Activated CD4-positive, alpha-beta T cell treated with anti-CD3 and anti-CD28 coated beads, Interleukin-2, amount 10 ng/mL, durations not matched to agents 24 days and 14 days (primary cell): ENCODE measurements at places on chromosomes 4 and X. TPM values are rescaled to one million over a fixed set of nuclear protein-coding genes. Genes with fewer than 3 reads are reported as not detected.

The HELT gene
- total RNA-seq = not detected in 2 replicates

The NFKB1 gene
- total RNA-seq = 146 and 148 TPM in 2 replicates

The F8 gene
- total RNA-seq = 3.0 and 3.7 TPM in 2 replicates

The MID1 gene
- total RNA-seq = 0.14 TPM in 1 of 2 replicates, not detected in the other

The NIPAL1 gene
- 3.6 and 3.8 TPM in 2 replicates for total RNA-seq

The BANK1 gene
- not detected in 2 replicates for total RNA-seq

The PPP1R3F gene
- 6.3 and 8.3 TPM in 2 replicates for total RNA-seq

The CDKL2 gene
- total RNA-seq = 0.36 TPM in 1 of 2 replicates, not detected in the other

The INPP4B gene
- 39.8 and 42.5 TPM in 2 replicates for total RNA-seq

The CLDN22 gene
- total RNA-seq = not detected in 2 replicates

The MSX1 gene
- total RNA-seq = not detected in 2 replicates

The SLC7A11 gene
- 1.8 and 1.9 TPM in 2 replicates for total RNA-seq

GRCh38 chr4:142243255-142243654 is 602.8 kb downstream of the INPP4B start:
- H3K4me3 ChIP-seq = no peak overlapping the region
- no peaks in the 10 kb centered on the region for H3K27me3 ChIP-seq
- H3K36me3 ChIP-seq = peaks cover 26% of the 10 kb centered on the region
- no peaks in the 10 kb centered on the region for H3K4me1 ChIP-seq
- no peak for DNase-seq

DNA sequence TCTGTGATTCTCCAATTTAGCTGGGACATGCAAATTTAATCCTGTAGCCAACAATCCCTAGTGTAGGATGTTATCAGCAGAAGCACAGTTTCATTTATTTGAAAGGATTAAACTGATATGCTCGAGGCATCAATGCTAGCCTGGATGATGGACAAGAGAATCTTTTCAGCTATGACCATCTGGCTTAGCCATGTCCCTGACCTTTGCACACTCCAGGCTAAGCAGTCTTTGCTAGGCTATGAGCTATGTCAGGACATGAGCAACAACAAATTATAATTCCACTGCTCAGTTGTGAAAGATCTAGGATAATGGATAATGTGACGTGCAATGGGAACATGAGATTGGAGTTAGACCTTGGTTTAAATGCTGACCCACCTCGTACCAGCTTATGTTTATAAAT is 32.0 kb downstream of the NPY1R start:
- H3K4me1 ChIP-seq = no peaks in the 10 kb centered on the region
- H3K36me3 ChIP-seq = no peaks in the 10 kb centered on the region
- H3K27ac ChIP-seq = no peak overlapping the region
- DNase-seq = no peak
- no peaks in the 10 kb centered on the region for H3K27me3 ChIP-seq

- DNase-seq = no peak
- peaks cover 7% of the 10 kb centered on the region for H3K36me3 ChIP-seq
- peak overlapping the region; percentile 84 for H3K4me3 ChIP-seq
- H3K27me3 ChIP-seq = no peaks in the 10 kb centered on the region
- peaks cover 6% of the 10 kb centered on the region for H3K4me1 ChIP-seq
- H3K27ac ChIP-seq = peak overlapping the region; percentile 62
These were observed 12.0 kb downstream of the ATP5ME start for GRCh38 chr4:661881-662761.

DNA sequence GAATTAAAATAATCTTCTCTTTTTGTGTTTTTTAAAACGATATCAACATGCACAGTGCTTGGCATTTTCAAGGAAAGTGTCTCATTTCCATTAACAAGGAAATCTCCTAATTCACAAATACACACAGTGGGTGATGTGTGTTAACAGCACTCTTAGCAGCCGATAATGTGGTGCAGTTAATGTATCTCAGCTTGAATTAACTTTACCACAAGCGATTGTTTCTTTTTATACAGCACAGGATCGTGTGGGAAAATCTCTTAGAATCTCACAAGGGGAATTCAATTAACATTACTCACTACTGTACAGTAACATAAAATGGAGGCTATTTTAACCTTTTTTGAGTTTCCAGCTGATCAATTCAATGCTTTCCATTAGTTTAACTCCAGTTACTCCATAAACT is 1841.9 kb downstream of the STIM2 start:
- H3K4me3 ChIP-seq = no peak overlapping the region
- DNase-seq = no peak
- no peaks in the 10 kb centered on the region for H3K36me3 ChIP-seq

DNA sequence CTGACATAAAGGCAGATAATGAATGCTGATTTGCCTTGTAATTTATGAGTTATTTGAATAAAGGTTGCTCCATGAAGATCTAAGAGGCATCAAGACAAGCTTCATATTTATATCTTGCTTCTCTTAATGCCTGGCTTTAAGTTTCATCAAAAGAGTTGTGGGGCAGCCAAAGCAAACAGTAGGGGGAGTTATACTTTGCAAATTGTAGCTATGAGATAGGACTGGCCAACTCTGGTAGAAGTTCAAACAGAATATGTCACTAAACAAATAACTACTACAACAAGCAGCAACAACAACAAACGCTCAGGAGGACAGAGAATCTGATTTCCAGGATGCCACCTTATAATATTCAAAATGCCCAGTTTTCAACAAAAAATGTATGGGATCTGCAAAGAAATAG is 69.1 kb upstream of the PLAC1 start:
- no peak overlapping the region for H3K4me3 ChIP-seq
- no peaks in the 10 kb centered on the region for H3K4me1 ChIP-seq
- H3K27me3 ChIP-seq = peaks cover 2% of the 10 kb centered on the region

- DNase-seq = no peak
- no peaks in the 10 kb centered on the region for H3K27me3 ChIP-seq
- H3K36me3 ChIP-seq = no peaks in the 10 kb centered on the region
These were observed 6.1 kb upstream of the SRPK3 start for GRCh38 chrX:153774576-153775292.

DNA sequence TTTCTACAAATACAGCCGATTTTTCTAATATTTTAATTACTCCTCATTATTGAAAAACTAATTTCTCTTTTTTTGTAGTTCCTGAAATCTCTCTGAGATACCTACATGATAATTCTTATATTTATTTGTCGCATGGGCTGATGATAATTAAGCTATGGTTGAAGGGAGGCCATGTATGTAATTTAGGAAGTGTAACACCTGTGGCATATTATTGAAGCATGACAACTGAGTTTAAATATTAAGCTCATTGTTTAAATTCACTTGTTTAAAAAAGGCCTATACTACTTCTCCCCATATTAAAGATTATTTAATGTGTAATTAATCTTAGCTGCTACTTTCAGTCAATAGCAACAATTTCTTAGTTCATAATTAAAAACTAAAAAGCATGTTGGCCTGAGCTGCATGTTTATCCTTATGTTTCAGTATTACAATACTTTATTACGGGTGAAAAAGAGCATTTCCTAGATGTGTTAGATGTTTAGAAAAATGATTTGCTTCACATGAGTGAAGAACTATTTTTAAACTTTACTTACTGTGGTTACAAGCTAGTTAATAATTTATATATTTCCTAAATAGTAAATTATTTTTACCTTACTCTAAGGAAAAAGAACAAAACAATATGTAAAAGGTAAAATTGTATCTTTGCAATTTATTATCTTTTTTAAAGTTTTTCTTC is 122.4 kb downstream of the RAP1GDS1 start:
- no peak overlapping the region for H3K4me3 ChIP-seq
- no peak for DNase-seq
- H3K4me1 ChIP-seq = peaks cover 5% of the 10 kb centered on the region
- peaks cover 13% of the 10 kb centered on the region for H3K36me3 ChIP-seq
- no peaks in the 10 kb centered on the region for H3K27me3 ChIP-seq
- H3K27ac ChIP-seq = no peak overlapping the region

GRCh38 chrX:74490247-74490646 is 69.0 kb downstream of the SLC16A2 start:
- no peaks in the 10 kb centered on the region for H3K27me3 ChIP-seq
- no peaks in the 10 kb centered on the region for H3K36me3 ChIP-seq
- no peaks in the 10 kb centered on the region for H3K4me1 ChIP-seq
- no peak overlapping the region for H3K27ac ChIP-seq
- no peak overlapping the region for H3K4me3 ChIP-seq
- DNase-seq = no peak

DNA sequence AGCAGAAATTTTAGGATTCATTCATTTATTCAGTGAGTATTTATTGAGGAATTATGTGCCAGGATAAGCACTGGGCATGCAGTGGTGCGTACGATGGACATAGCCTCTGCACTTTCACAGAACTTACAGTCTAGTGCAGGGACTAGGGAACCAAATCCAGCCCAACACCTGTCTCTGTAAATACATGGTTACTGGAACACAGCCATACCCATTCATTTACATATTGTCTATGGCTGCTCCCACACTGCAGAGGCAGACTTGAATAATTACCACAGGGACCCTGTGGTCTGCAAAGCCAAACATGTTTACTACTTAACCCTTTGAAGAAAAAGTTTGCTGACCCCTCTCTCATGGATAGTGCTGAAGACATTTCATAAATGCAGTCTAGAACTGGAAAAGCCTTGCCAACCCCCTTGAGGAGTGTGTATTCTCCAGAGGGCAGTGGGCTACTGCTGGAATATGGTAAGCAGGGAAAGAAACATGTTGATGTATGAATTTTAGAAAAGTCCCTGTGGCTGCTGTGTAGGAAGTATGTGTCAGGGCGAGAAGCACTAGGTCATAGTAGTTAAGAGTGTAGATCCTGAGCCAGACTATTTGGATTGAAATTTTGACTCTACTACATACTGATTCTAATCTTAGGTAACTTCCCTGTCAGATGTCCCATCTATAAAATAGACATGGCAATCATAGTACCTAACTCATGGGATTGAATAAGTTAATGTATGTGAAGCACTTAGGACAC is 75.5 kb downstream of the GALNT7 start:
- H3K36me3 ChIP-seq = peaks cover 2% of the 10 kb centered on the region
- no peak for DNase-seq
- H3K27me3 ChIP-seq = peaks cover 5% of the 10 kb centered on the region
- no peak overlapping the region for H3K27ac ChIP-seq
- peaks cover 15% of the 10 kb centered on the region for H3K4me1 ChIP-seq

GRCh38 chr4:110840221-110840654 is 217.4 kb upstream of the PITX2 start:
- no peaks in the 10 kb centered on the region for H3K4me1 ChIP-seq
- DNase-seq = no peak
- H3K4me3 ChIP-seq = no peak overlapping the region
- H3K27me3 ChIP-seq = no peaks in the 10 kb centered on the region

GRCh38 chr4:143667461-143667860 is 33.0 kb downstream of the FREM3 start:
- H3K27me3 ChIP-seq = no peaks in the 10 kb centered on the region
- H3K27ac ChIP-seq = no peak overlapping the region
- H3K36me3 ChIP-seq = no peaks in the 10 kb centered on the region

GRCh38 chrX:133542476-133542875 is 127.2 kb upstream of the GPC4 start:
- H3K27me3 ChIP-seq = no peaks in the 10 kb centered on the region
- no peaks in the 10 kb centered on the region for H3K4me1 ChIP-seq
- no peak for DNase-seq
- no peak overlapping the region for H3K27ac ChIP-seq

DNA sequence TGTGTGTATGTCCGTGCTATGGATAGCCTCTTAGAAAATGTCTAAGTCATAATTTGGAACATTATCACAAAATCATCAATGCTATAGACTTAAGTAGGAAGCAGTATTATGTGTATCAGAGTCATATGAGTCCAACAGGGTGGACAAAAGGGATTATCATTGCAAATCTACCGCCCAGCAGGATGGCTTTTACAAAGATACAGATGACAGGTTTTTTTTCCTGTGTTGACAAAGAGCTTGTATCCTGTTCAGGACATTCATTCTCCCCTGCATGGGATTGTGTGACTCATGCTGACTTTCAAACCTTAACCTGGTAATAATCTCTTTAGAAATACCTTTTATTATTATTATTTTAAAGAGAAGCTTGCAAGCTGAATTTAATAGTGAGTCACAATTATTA is 310.3 kb upstream of the GNPDA2 start:
- no peaks in the 10 kb centered on the region for H3K4me1 ChIP-seq
- no peaks in the 10 kb centered on the region for H3K36me3 ChIP-seq
- H3K27me3 ChIP-seq = no peaks in the 10 kb centered on the region
- DNase-seq = no peak

- peaks cover 14% of the 10 kb centered on the region for H3K36me3 ChIP-seq
- H3K27ac ChIP-seq = peak overlapping the region; percentile 74
- peak; percentile 65 for DNase-seq
- H3K27me3 ChIP-seq = no peaks in the 10 kb centered on the region
- H3K4me1 ChIP-seq = peaks cover 11% of the 10 kb centered on the region
These were observed 582 bp downstream of the NAA10 start for GRCh38 chrX:153934148-153934761.

DNA sequence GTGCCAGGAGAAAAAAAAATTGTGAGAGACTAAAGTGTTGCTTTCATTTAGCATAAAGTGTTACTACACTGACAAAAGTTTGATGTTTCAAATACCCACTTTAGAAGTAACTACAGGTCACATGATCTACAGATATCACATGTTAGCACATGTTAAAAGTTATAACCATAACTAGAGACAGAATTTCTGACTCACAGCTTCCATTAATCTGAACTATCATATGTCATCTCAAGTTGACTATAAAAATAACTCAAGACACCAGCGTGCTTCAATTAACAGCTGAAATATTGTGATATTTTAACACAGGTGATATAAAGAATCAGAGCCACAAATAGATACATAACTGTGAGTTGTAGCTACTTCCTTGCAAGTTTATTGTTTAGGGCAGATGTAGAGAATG is 591.5 kb upstream of the PITX2 start:
- H3K27ac ChIP-seq = no peak overlapping the region
- no peak for DNase-seq
- H3K27me3 ChIP-seq = no peaks in the 10 kb centered on the region
- H3K4me3 ChIP-seq = no peak overlapping the region

- peaks cover 42% of the 10 kb centered on the region for H3K27me3 ChIP-seq
- peak; percentile 53 for DNase-seq
- H3K27ac ChIP-seq = no peak overlapping the region
- H3K4me1 ChIP-seq = peaks cover 18% of the 10 kb centered on the region
- peak overlapping the region; percentile 52 for H3K4me3 ChIP-seq
These were observed 117.0 kb upstream of the TEX13C start for GRCh38 chrX:125202591-125203248.

DNA sequence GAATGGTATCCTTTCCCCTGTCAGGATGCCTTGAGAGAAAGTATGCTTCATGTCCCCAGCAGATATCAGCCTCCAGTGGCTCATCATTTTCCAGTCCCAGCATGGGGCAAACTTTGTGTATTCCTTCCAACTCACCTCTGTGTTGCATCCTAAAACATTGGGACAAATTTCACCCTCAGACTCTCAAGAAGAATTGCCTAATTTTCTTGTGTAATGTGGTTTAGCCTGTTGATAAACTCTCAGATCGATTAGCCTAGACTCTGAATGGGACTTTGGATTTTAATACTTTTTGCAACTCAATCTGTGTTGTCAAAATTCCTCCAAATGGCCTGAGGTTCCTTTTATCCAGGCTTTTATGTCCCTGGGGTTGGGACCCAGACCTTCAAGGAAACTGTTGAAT is 805.3 kb downstream of the C4orf33 start:
- H3K4me3 ChIP-seq = no peak overlapping the region
- no peaks in the 10 kb centered on the region for H3K4me1 ChIP-seq
- no peak for DNase-seq
- H3K27ac ChIP-seq = no peak overlapping the region
